ENCODE measurements at places on chromosomes 12 and 14.
A peak's percentile ranks its signal among the peaks of the same experiment; 100 is the strongest.

DNA sequence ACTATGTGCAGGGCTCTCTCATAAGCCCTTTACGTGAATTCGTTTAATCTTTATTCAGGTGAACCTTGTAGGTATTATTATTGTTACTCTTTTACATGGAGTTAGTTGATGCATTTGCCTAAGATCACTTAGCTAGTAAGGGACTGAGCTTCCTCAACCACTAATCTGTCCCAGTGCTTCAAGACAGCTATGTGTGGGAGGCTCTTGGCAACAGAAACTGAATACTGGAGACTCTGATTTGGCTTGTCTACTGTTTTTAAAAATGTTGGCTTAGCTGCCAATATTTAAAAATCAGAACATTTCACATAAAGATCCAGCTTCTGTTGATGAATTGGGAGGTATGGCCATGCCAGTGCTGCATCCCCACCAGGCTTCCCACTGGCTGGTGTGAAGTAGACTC is 6.8 kb downstream of the KNTC1 start:
- no peak for DNase-seq

DNA sequence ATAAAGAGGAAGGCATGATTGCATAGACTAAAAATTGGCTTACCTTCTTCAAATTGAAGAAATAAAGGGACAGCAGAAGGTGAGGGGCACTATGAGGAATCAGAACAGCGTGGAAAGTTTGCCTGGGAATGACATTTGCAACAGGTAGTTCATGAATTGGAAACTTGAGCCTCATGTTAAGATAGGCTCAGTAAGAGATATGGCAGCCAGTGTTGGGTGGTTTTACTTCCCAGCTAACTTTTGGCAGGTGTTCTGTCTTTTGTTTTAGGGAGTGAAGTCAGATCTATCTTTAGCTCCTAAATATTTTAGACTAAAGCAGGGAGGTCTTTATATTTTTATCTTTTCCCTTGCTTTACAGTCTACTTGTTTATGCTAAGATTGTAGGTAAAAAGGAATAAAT is 122.4 kb downstream of the ANO6 start:
- DNase-seq = no peak

- DNase-seq = peak; percentile 14
Observed at GRCh38 chr14:75277815-75278421, 710 bp upstream of the FOS start.

GRCh38 chr12:132146772-132147422 is 2.6 kb downstream of the NOC4L start:
- no peak for DNase-seq

DNA sequence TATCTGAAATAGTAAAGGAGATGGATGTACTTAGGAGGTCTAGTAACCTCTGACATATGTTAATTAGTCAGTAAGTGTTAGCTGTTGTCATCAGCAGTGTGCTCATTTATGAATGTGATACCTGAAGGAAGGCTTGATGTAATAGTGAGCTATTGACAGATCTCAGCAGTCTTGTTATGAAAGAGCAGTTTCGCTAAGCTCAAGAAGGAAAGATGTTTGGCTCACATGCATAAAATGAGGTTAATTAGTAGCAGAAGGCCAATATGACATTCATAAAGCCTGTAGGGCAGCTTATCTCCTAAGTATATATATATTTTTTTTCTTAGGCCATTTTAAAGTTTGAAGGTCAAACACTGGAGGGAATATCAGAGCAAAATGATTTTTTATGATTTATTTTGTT is 2.8 kb downstream of the FAM234B start:
- DNase-seq = no peak

DNA sequence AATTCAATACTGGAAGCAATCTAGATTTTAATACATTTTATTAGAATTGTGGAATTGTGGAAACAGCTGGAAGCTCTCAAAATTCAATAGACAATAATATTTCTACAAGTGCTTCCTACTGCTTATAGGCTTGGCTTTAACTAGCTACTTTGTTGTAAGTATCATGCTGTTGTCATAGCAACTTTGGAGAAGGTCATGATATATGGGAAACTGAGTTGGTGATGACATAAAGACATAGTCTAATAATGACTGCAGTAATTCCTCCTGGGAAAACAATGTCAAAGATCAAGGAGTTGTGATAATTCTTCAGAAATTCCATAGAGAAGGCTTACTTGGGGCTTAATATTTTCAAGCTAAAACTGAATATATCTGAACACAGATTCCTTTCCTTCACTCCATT is 266.6 kb downstream of the KIF21A start:
- no peak for DNase-seq

GRCh38 chr14:75295061-75295461 is 16.4 kb downstream of the FOS start:
- DNase-seq = peak; percentile 87

- no peak for DNase-seq
Observed at GRCh38 chr14:101088395-101088667, 184.8 kb upstream of the RTL1 start.

DNA sequence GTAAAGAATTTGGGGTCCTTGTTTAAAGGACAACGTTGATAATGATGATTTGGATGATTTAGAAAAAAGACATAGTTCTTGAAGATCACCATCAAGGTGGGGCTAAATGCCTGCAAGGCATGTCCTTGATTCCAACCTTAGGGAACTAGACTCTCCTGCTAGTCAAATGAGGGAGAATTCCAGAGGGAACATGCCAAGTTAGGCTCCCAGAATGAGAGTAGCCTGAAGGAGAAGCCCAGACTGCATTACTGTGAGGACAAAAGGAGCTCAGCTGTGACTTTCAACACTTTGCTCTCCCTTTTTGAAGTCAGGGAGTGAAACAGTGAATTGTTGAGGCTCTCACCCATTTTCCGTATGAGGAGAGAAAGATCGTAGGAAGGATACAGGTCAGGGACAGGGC is 95.2 kb upstream of the TBX3 start:
- no peak for DNase-seq

- DNase-seq = no peak
Observed at GRCh38 chr14:37087520-37087919, 84.9 kb downstream of the SLC25A21 start.

GRCh38 chr14:89900802-89901201 is 53.7 kb downstream of the EFCAB11 start:
- no peak for DNase-seq

DNA sequence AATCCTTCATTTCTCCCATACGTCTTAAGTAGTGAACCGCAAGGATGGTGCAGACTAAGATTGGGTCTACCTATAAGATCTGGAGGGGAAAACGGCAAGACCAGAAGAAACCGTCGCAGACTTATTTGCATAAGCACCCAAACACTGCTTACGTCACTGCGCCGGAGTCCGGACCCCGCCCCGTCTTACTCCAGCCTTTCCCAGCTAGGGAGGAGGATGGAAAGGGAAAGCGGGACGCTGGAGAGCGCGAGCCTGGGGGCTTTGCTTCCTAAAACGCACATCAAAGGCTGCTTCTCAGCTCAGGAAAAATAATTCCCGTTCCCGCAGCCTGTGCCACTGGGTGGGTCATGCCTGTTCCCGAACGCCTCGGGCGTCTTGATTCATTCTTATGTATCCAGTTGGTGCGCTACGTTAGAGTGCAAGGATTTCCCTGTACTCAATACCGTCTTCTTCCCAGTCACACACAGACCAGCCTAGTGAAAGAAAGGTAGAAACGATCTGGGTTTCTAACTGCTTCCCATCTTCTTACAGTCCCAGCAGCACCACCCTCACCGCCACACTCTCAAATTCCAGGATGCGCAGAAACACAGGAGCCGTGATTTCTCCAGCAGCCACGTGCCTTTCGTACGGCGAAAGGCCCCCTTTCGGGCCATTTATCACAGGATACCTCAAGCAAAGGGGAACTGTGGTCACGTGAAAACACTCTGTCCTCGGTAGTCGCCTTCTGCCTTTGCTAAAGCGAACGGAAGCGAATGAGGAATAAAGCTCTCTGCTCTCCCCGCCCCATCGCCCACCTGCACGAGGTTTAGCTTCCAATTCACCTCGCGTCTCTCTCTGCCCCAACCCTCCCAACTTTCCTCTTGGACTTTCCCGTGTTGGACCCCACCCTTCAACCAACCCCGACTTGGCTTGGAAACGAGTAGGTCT is 1.1 kb downstream of the SLC6A15 start:
- DNase-seq = no peak

DNA sequence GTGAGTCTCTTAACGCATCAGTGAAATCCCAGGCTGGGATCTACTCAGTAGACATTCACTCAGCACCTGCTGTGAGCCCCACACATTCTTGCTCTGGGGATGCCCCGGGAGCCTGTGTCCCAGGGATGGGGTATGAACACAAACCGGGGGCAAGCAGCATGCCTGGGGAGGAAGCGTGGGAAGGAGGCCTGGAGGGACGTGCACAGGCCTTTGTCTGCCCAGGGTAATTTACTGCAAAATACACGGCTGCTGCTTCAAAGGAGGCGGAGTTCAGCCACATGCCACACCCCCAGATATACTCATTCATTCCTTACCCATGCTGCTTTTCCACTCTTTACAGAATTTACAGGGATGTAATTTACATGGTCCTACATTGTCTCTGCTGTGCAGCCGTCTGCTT is 187.8 kb downstream of the ADGRD1 start:
- no peak for DNase-seq

DNA sequence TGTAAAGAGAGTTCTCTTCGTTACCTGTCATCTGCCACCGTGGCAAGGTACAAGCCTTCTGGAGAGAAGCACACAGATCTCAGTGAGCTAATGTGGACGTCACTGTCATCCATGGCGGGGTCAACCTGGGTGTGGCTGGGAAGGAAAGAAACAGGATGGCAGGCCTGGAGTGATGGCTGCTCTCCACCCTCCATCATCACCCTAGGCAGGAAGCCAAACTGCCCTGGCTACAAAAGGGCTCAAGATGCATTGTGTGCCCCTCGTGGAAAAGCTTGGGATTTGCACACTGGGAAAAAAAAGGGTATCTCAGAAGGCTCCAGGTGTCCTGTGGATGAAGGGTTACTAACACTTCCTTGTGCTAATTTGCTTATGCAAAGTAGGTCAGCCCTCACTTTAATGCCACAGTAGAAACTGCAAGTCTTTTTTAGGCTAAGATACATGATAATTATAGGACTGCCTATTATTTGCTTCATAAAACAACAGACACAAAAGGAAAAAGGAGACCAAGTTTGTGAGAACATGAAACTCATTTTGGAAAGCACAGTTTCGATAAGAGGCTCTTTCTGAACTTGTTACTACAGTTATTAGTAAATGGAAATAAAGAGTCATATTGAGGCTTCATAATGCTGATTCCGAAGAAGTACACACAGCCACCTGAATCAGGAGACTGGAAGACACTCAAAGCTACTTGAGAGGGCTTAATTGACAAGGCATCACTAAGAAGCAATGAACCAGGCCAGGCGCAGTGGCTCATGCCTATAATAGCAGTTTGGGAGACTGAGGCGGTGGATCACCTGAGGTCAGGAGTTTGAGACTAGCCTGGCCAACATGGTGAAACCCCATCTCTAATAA is 18.9 kb downstream of the RFC5 start:
- no peak for DNase-seq

DNA sequence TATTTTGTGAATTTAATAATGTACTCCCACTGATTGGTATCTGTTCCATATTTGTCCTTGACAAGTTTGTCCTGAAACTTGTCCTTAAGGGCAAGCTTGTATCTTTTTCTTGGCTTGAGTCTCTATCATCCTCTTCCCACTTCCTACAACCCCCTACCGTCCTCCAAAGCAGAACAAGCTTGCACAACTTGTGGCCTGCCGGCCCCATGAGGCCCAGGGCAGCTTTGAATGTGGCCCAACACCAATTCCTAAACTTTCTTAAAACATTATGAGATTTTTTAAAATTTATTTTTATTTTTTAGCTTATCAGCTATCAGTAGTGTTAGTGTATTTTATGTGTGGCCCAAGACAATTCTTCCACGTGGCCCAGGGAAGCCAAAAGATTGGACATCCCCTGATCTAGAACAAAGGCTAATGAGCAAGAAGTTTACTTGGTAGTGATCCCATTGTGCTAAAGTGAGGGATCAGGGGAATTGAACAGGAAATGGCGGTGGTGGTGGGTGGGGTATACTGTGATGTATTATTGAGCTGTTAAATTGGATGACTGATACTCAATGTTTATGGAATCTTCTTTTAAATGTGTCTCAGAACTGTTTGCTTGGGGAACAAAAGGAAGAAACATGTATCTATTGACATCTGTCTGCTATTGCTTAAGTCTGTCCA is 37.8 kb downstream of the TMX1 start:
- DNase-seq = no peak

GRCh38 chr14:71166180-71166837 is 259.1 kb downstream of the PCNX1 start:
- peak; percentile 50 for DNase-seq

DNA sequence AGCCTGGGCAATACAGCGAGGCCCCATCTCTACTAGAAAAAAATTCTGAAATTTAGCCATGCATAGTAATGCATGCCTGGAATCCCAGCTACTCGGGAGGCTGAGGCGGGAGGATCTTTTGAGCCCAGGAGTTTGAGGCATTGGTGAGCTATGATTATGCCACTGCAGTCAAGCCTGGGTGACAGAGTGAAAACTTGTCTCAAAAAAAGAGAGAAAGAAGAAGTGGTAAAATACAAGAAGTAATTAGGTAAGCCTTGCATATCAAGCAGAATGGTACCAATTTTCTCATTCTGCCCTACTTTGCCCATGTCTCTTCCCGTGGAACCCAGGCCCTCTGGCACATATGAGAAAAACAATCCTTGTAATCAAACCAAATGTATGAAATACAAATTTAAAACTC is 70.7 kb downstream of the SUSD6 start:
- DNase-seq = peak; percentile 33

GRCh38 chr12:28497889-28498411 is 307.7 kb downstream of the CCDC91 start:
- DNase-seq = no peak

GRCh38 chr12:132030367-132031038 is 80.8 kb downstream of the EP400 start:
- no peak for DNase-seq

DNA sequence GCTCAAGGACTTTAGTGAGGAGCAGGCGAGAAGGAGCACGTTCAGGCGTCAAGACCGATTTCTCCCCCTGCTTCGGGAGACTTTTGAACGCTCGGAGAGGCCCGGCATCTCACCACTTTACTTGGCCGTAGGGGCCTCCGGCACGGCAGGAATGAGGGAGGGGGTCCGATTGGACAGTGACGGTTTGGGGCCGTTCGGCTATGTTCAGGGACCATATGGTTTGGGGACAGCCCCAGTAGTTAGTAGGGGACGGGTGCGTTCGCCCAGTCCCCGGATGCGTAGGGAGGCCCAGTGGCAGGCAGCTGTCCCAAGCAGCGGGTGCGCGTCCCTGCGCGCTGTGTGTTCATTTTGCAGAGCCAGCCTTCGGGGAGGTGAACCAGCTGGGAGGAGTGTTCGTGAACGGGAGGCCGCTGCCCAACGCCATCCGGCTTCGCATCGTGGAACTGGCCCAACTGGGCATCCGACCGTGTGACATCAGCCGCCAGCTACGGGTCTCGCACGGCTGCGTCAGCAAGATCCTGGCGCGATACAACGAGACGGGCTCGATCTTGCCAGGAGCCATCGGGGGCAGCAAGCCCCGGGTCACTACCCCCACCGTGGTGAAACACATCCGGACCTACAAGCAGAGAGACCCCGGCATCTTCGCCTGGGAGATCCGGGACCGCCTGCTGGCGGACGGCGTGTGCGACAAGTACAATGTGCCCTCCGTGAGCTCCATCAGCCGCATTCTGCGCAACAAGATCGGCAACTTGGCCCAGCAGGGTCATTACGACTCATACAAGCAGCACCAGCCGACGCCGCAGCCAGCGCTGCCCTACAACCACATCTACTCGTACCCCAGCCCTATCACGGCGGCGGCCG is 1.1 kb downstream of the PAX9 start:
- no peak for DNase-seq

GRCh38 chr12:56599797-56600196 is 30.3 kb downstream of the BAZ2A start:
- no peak for DNase-seq

- DNase-seq = peak; percentile 33
Observed at GRCh38 chr12:76226397-76226796, 121.8 kb downstream of the BBS10 start.

- DNase-seq = no peak
Observed at GRCh38 chr14:80404413-80404812, 193.1 kb upstream of the DIO2 start.
